ENCODE measurements at places on chromosomes 3 and 15.
A peak's percentile ranks its signal among the peaks of the same experiment; 100 is the strongest.

- DNase-seq, result no peak
Measured at GRCh38 chr3:55873523-55874254, 386.6 kb upstream of the WNT5A start.

- no peak for DNase-seq
Measured at GRCh38 chr3:70607469-70607868, 295.0 kb upstream of the MDFIC2 start.

- DNase-seq, result no peak
Measured at GRCh38 chr15:59400103-59400813, 27.6 kb upstream of the MYO1E start.

DNA sequence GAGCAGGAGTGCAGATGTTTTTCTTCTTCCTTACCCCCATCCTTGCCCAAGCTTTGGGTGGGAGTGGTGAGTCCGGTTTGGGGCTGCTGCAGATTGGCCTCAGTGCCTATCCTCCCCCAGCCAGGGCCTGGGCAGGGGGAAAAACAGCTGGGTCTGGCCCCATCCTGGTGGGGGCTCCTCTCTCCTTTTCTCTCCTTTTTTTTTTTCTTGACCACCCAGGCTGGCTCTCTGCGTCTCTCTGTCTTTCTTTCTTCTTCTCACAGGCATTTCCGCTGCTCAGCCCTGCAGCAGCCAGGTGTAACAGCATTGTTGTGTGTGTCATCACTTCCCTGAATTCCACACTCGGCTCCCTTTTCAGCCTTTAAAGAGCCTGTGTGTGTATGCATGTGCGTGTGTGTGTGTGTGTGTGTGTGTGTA lies 2.0 kb downstream of the FOXL2NB start:
- no peak for DNase-seq

- DNase-seq, result no peak
Measured at GRCh38 chr3:195302431-195302830, 31.5 kb upstream of the XXYLT1 start.

DNA sequence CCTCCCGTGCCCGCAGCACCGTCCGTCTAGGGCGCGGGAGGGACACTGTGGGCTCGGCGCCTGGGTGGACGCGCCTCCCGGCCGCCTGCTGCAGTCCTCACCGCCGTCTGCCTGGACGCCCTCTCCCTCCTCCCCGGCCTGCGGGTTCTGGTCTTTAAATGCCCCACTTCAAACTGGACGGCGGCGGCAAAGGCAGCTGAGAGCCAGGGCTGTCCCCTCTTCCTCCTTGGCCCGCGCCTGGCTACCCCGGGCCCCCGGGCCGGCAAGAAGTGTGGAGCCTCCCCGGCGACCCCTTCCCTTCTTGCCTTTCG lies 426 bp downstream of the CBLB start:
- no peak for DNase-seq

DNA sequence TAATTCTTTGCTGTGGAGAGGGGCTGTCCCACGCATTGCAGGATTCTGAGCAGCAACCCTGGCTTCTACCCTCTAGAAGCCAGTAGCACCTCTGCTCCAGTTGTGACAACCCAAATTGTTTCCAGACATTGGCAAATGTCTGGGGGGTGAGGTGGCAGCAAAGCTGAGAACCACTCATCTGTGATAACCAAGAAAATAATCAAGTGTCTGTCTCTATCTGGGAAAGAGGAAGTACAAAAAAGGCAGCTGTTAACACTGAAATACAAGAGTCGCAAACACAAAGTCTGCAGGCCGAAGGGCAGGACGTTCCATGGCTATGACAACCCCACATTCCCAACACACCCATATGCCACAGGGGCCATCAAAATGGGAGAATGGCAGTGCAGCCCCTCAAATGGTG lies 42.2 kb upstream of the GNB5 start:
- no peak for DNase-seq

- peak; percentile 6 for DNase-seq
Measured at GRCh38 chr3:30282154-30282696, 324.2 kb upstream of the TGFBR2 start.

- no peak for DNase-seq
Measured at GRCh38 chr15:33644304-33644703, 324.0 kb upstream of the CHRM5 start.

- no peak for DNase-seq
Measured at GRCh38 chr3:111571907-111572460, 23.2 kb downstream of the ZBED2 start.

DNA sequence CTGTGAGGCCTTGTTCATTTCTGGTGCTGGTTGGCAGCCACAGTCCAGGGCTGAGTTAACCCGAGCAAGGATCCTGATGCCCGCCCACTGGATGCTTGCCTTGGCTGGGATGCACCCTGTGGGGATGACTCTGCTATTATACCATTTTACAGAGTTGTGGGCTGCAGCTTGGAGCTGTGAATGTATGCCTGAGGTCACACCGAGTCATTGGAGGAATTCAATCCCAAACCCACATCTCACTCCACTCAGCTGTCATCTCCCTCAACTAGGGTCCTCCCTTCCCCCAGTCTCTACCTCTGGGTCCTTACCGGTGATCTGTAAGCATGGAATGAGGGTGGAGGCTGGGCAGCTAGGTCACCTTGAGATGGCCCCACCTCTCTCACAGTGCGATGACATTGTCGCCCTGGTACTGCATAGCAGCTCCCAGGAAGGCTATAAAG lies 22.1 kb downstream of the MAPKAPK3 start:
- DNase-seq, result no peak

DNA sequence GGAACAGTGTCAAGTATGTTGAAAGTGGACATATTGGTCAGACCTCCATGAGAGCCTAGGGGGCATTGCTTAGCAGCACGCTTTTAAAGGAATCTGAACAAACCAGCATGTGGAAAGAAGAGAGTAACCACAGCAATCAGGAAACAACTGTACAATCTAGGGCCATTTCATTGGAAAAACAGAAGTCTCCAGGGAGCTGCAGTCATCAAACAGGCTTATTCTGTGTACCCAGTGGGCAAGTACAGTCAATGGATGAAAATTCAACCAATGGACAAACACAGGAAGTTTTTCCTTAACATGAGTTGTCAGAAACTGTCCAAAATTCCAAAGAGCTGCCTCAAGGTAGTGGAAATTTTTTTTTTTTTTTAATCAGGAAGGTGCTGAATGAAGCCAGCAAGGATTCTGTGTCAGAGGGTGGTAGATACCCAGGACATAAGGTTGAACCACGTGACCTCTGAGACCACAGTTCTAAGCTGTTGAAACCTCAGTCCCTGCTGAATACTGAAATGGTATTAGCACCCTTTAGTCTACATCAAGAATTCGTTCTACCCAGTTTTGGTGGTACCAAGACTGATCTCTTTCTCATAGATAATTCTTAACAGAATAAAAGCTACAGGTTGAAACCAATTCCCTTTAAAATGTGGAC lies 4.4 kb upstream of the DLG1 start:
- DNase-seq, result no peak

DNA sequence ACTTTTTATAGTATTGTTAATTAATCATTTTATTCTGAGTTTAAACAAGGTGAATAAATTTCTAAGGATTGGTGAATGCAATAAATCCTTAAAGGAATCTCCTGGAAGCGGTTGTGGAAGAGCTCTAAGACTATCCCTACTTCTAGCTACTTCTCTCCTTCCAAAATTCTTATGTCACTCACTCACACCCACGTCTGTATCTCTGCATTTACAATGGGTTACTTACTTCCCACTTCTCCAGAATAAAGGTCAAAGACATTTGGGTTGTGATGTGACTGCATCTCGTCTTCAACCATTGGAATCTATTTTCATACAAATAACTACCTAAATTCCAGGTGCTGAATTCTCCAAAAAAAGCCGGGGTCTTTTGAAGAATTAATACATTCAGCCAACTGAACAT lies 234.2 kb upstream of the MDFIC2 start:
- DNase-seq, result no peak

GRCh38 chr3:18424729-18425640 lies at the start of gene SATB1:
Gene SATB1, minus strand, starts transcription at chr3:18425339. Its CDS starts 4,372 bp downstream, at chr3:18420967.
- DNase-seq, result peak; percentile 70

DNA sequence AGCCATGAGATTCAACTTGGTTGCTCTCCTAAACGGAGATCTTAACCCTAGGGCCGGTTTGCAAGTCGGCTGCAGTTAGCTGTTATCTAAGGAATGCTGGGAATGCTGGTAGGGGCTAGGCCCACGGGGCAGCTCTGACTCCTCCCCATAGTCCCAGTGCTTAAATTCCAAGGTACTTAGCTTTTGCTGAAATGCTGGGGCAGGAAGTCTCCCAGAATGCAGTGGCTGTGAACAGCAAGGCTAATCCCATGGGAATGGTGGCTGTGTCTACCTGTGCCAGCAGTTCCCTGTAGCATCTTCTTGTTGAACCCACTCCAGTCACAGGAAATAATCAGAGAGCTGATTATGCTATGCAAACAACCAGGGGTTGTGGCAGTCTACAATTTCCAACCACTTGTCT lies 102.5 kb upstream of the TJP1 start:
- DNase-seq, result no peak

- DNase-seq, result peak; percentile 62
Measured at GRCh38 chr15:91866971-91867372, 13.5 kb downstream of the SLCO3A1 start.

- DNase-seq, result no peak
Measured at GRCh38 chr15:63135804-63136203, 14.1 kb downstream of the LACTB start.

DNA sequence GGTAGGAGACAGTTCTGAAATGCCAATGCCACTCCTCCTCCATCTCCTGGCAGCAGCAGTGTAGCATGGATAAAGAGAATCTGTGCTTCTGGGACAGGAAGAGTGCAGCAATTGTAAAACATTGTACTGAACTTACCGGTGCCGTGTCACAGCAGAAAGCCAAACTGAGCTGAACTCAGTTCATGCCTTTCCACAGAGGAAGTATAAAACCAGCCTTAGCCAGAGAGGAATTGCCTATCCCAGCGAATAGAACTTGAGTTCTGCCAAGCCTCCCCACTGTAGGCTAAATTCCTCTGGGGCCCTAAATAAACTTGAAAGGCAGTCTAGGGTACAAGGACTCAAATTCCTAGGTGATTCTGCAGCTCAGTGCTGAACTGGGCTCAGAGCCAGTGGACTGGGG lies 148.8 kb downstream of the SLC9A9 start:
- DNase-seq, result no peak

GRCh38 chr3:98874602-98875249 lies 26.8 kb downstream of the DCBLD2 start:
- no peak for DNase-seq

DNA sequence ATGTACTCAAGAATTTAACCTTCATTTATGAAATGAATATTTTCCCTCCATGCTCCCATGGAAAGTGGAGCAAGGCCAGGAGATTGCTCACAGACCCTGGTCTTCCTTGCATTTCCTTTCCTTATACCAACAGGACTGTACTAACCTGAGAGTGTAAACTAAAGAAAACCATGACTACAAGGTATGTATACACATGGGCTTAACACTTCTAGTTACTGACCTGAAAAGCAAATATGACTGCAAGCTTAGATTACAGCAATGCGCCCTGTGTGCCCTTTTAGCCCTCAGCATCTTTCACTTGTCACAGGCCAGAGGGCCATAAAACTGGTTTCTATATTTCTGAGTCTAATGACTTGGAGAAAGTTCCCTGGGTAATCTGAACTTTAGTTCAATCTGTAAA lies 52.1 kb downstream of the NEK10 start:
- DNase-seq, result no peak

GRCh38 chr3:36178018-36178417 lies 202.3 kb upstream of the STAC start:
- DNase-seq, result no peak

- no peak for DNase-seq
Measured at GRCh38 chr3:123609063-123609462, 24.2 kb upstream of the HACD2 start.

GRCh38 chr15:25863111-25863967 lies at the start of gene ATP10A:
Gene ATP10A, minus strand, starts transcription at chr15:25863327. Its CDS starts 231 bp downstream, at chr15:25863096.
- no peak for DNase-seq

- no peak for DNase-seq
Measured at GRCh38 chr3:172464306-172464705, 16.1 kb upstream of the GHSR start.

GRCh38 chr3:127684871-127685707 lies 12.3 kb downstream of the ABTB1 start:
- no peak for DNase-seq

- no peak for DNase-seq
Measured at GRCh38 chr3:8757551-8758518, 11.6 kb downstream of the OXTR start.

GRCh38 chr3:77684115-77684514 lies 644.2 kb downstream of the ROBO2 start:
- DNase-seq, result no peak

- DNase-seq, result no peak
Measured at GRCh38 chr15:43193710-43194109, 8.5 kb downstream of the CCNDBP1 start.

GRCh38 chr3:143375698-143376097 lies 256.1 kb downstream of the CHST2 start:
- DNase-seq, result no peak

GRCh38 chr3:17074559-17074958 lies 189.8 kb downstream of the PLCL2 start:
- no peak for DNase-seq

GRCh38 chr3:13414040-13414729 lies 5.9 kb downstream of the NUP210 start:
- DNase-seq, result no peak

DNA sequence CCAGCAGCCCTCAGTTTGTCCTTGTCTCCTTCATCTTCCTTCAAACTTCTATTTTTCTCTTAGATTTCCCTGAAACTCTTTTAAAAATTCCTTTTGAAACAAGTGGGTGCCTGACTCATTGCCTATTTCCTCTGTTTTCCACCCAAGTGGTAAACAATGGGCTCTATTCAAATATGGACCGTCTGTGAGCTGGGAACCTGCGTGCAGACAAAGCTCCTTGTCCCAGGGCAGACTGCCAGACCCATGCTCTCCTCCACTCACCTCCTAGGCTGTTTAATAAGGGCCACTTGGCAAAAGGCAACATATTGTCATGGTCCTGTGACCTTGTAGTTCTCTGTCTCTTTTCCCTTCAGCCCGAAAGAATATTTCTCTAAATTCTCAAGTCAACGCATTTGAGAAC lies 332.7 kb upstream of the THBS1 start:
- DNase-seq, result no peak

DNA sequence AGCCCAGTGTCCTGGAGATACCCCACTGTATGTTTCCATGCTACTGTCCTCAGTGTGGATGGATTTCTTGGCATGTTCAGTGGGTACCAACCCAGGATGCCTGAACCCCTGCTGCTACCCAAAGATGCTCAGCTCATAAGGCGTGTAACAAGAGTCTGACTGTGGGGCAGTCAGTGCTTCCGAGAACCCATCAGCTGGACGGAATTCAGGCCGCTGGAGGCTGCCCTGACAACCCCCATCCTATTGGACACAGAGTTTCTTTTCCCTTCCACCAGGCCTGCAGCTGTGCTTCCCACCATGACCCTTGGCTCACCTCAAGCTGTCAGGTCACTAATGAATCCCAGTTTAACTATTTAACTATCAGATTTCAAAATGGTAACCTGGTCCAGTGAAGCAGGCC lies 224.1 kb upstream of the FEZF2 start:
- DNase-seq, result no peak

All from nucleus accumbens (tissue), 56 donors.